ENCODE measurements at places on chromosomes 3 and 15.

GRCh38 chr15:86333819-86334218 lies 254.1 kb downstream of the AGBL1 start:
- DNase-seq = no peak

DNA sequence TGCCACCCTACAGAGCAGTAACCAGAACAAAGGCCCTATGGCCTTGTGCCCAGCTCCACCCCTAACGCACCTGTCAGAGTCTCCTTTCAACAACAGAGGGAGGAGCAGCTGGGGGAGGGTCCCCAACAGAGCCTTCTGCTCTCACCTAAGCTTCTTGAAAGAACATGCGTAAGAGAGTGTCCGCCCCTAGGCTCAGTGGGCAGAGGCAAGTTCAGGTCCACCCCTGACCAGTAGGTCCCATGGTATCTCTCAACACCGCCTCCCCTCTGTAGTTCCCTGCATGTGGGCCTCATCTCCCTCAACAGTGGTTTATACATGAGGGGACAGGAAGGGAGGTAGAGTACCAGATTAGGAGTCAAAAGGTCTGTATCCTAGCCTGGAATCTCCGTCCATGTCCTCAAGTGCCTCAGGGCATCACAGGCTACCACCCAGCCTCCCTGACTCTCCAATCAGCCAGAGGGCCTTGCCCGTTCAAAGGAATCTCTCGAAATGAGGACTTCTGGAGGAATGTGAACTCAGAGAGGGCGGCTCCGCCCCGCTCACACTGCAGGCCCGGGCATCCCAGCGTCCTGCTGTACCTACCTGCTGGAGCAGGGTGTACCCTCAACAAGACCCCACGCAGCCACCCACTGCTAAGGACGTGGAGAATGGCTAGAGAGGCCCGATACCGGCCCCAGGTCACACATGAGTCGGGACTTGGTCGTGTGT lies 680 bp downstream of the POC1A start:
- no peak for DNase-seq

DNA sequence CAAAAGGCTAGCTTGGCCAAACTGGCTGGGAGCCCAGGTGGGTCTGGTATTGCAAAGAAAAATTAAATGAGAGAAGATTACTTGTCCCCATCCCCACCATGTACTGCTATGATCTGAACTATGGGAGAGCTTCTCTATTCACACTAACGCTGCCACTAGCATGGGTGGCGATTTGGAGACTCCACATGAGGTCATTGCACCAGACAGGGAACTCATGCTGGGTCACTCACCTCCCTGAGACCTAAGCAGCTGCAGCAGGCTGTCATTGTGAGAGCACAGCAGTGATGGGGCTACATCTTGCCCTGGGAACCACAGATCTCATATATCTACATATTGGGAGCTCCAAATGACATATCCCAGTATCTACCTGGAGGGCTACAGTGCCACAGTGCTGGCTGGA lies 36.3 kb upstream of the NECTIN3 start:
- DNase-seq = no peak

DNA sequence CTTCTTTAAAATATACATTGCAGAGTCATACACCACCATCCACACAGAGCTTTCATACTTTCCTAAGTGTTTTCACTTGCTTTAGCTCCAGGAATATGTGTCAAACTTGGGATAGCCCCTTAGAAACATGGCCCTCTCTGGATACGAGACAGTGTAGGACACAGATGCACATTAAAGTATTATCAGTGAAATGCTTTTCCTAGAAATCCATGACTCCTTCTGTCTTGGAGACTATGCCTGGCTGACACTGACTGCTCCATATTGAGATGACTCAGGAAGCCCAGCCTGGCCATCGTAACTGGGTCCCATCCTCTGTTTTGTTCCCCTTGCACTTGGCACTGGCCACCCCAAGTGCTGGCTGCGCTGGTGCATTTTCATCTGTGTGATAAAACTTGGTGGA lies 204.8 kb downstream of the PDZRN3 start:
- DNase-seq = no peak

DNA sequence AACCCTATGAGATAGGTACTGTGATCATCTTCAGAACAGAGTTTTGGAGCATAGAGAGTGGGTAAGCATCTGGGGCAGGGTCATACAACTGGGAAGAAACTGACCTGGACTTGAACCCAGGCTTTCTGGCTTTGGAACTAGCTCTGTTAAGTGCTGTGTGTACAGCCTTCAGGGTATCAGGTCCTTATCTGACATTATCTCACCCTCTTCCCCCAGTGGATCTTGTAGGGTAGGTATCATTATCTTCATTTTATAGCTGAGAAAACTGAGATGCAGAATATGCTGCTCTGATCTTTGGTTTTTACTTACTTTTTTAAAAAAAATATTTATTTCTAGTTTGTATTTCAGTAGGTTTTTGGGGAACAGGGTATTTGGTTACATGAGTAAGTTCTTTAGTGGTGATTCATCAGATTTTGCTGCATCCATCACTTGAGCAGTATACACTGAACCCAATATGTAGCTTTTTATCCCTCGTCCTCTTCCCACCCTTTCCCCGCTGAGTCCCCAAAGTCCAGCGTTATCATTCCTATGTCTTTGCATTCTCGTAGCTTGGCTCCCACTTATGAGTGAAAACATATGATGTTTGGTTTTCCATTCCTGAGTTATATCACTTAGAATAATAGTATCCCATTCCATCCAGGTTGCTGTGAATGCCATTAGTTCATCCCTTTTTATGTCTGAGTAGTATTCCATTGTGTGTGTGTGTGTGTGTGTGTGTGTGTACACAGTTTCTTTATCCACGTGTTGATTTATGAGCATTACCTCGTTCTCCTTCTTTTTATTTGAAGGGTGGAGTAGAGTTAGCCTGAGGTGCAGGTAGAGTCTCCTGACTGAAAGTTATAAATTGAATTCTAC lies 271.2 kb downstream of the PTPRG start:
- no peak for DNase-seq

GRCh38 chr3:154121701-154122551 lies 736 bp downstream of the ARHGEF26 start:
- DNase-seq = no peak

DNA sequence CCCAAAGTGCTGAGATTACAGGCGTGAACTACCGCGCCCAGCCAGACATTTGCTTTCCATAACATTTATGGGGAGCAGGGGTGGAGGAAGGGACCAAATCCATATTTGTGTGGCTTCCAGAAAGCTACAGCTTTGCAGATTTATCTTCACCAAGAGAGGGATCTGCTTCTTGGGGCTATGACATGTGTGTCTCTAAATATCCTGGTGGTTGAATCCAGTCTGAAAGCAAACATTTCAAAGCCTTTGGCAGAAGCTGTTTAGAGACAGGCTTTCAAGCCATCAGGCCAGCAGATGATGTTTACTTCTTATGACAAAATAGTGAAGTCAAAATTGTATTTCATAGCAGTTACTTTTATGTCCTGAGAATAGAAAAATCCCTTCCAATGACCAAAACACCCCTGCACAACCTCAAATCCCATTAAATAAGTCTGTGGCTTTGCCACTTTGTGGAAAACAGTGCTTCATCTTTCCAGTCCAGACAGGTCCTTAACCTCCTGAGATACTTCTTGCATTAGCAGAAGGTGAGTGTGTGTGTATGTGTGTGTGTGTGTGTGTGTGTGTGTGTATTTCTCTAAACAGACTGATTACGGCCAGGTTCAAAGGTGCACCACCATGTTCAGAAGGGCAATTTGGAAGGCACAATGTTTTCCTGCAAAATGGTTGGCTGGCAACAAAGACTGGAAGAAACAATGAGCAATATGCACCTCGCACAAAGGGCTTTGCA lies 191.4 kb upstream of the LRIG1 start:
- no peak for DNase-seq

- peak; percentile 66 for DNase-seq
These were observed 166.7 kb downstream of the FOXP1 start for GRCh38 chr3:71416876-71417275.

GRCh38 chr3:33658991-33659848 lies 58.8 kb downstream of the CLASP2 start:
- peak; percentile 11 for DNase-seq

DNA sequence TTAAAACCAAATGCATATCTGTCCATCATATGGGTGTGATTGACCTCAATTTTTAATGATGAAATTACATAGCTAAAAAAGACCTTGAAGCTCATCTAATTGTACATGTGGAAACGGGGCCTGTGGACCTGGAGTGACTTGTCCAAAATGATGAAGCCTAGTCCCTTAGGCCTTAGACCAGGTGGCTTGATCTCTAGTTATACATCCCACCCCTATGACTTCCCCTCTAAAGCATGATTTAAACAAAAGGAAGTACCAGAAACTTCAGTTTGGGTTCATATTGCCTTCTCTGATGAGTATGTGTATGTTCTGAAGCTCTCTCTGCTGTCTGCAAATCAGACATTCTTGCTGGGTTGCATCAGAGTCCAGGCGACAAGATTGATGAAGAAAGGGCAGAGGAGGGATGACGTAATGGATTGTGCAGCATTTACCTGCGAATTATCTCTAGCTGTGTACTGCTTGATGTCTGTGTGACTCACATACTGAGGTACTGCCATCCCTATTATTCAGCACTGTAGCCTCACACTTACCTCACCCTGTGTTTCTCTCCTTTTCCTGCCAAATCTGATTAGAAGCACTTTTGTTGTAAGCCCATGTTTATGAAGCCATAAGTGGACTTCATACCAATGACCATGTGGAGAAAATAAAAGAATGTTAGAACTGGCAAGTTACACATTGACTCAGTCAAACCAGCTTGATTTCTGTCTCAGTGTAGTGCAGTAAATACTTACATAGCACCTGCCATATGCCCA lies 111.5 kb downstream of the FILIP1L start:
- no peak for DNase-seq

GRCh38 chr3:192915304-192915703 lies 2.4 kb downstream of the MB21D2 start:
- DNase-seq = no peak

GRCh38 chr3:105466495-105467404 lies 100.0 kb downstream of the ALCAM start:
- DNase-seq = no peak

- no peak for DNase-seq
These were observed 33.8 kb upstream of the ESYT3 start for GRCh38 chr3:138400651-138401070.

GRCh38 chr3:28139967-28140634 lies 101.3 kb upstream of the CMC1 start:
- DNase-seq = no peak

DNA sequence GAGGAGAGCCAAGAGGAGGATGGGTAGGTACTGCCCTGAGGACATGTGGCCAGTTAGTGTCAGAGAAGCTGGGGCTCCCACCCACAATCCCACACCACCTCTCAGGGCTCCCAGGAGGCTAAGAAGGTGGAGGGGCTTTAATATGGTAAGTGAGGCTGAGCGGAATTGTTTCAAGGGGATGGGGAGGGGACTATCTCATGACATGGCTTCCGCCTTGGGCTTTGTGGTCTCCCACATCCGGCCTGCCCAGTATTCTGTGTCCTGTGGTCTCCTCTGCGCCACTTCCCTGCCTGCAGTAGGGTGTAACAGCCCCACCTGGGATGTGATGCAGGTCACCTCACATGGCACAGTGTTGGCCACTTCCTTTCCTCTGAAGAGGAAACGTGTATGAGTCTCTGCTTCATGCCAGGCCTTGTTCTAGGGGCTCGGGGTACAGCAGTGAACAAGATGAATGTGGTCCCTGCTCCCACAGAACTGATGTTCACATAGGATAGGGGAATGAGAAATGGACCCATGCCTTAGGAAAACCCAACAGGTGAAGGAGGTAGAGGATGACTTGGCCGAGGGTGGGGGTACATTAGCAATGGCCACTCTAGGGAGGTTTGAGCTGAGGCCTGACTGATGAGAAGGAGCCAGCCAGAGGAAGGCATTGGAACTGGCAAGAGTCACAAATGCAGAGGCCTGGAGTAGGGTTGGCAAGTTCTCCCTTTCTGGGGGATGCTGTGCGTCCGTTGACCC lies 3.2 kb downstream of the NEIL1 start:
- peak; percentile 88 for DNase-seq

DNA sequence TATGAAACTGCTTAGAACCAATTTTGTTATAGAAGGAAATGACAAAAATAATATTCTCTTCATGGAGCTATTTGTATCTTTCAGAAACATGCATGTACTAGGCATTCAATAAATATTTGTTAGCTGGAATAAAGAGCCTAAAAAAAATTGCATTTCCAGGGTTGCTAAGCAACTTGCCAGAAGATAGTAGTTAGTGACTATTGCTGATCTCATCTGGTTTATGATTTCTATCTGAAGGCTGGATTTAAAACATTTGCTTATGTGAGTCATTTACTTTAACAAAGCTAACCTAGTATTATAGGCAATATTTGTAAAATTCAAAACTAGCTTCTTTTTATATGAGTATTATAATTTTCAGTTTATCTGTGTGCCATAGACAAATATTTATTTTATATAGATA lies 78.3 kb downstream of the NAALADL2 start:
- DNase-seq = no peak

DNA sequence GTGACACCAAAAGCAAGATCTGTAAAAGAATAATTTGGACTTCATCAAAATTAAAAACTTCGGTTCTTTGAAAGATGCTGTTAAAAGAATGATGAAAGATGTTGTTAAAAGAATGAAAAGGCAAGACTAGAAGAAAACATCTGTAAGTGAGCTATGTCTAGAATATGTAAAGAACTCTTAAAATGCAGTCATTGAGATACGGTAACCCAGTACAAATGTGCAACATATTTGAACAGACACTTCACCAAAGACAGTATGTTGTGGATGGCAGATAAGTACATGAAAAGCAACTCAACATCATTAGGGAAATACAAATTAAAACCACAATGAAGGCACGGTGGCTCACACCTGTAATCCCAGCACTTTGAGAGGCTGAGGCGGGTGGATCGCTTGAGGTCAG lies 139.5 kb downstream of the LRIG1 start:
- DNase-seq = no peak
